ENCODE measurements at places on chromosomes 7 and 10. TPM values are rescaled to one million over a fixed set of nuclear protein-coding genes. Genes with fewer than 3 reads are reported as not detected.
A peak's percentile ranks its signal among the peaks of the same experiment; 100 is the strongest.

The TAS2R41 gene
- polyA plus RNA-seq = not detected

DNA sequence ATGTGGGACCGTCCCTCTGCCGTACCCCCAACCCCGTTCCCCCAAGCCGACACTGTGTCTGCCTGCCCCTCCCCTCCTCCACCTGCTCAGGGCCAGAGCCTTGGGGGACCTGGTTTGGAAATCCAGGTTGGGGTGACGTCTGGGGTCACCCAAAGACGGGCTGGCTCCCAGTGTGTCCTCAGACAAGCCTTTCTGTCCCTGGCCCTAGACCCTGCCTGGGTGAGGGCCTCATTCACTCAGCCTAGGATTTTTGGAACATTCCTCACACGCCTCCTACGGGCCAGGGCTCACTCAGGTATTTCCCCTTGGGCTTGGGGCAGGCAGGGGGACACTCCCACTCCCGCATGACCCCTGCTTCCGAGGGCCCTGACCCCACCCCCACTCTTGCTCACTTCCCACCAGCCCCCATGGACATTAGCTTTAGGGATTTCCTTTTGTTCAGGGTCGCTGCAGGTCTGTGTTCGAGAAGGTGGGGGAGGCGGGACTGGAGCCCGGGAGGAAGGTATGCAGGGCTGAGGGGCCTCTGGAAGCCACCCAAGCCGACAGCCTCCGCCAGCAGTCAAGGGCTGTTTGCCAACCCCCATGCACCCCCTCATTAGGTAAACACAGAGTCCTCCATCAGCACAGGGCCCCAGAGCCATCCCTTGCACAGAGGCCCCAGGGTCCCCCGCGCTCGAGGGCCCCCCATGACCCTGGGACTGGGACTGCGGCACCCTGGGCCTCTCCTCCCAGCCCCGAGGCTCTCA, 35.1 kb downstream of the PDGFA start:
- peak; percentile 51 for DNase-seq

The CPA1 gene
- 1.2 TPM for polyA plus RNA-seq

DNA sequence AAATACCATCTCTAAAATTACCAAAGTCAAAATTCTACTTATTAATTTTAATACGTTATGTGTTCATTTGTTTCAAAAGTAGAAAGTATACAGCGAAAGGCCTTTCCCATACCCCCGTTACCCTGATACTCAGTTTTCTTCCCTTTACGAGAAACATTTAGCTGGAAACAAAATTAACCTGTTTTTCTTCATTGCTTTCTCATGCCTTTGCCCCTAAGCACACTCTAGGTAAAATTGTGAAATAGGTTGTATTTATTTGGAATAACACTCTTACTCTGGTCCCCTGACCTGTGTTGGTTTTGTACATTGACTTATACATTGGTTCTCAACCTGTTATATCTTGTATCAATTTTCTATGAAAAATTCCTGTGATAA, 47.1 kb downstream of the GLCCI1 start:
- no peak for DNase-seq

DNA sequence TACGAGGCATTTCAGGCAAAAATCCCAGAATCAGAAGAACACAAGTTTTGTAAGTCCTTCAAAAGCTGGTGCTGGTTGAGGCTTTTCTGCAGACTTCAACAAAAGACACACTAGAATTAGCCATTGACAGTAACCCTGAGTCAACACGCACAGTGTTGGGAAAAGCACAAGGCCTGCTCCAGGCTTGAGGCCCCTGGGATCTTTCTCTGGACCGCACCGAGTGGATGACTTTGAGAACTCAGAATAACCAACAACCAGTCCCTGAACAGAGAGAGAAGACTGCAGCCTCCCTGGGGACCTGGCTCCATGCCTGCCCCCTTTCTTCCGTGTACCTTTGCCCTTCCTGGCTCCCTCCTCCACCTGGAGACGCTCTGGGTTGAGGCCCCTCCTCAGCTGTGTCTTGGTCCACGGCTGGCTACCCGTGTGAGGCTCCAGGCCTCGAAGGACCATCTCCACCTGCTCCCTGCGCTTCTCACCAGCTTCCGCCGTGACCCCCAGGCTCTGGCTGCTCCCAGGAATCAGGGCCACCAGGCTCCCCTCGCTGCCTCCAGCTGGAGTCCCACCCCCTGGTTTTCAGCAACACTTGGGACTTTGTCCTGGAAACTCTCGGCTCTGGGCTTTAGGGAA, 28.4 kb downstream of the DIP2C start:
- DNase-seq = peak; percentile 68

DNA sequence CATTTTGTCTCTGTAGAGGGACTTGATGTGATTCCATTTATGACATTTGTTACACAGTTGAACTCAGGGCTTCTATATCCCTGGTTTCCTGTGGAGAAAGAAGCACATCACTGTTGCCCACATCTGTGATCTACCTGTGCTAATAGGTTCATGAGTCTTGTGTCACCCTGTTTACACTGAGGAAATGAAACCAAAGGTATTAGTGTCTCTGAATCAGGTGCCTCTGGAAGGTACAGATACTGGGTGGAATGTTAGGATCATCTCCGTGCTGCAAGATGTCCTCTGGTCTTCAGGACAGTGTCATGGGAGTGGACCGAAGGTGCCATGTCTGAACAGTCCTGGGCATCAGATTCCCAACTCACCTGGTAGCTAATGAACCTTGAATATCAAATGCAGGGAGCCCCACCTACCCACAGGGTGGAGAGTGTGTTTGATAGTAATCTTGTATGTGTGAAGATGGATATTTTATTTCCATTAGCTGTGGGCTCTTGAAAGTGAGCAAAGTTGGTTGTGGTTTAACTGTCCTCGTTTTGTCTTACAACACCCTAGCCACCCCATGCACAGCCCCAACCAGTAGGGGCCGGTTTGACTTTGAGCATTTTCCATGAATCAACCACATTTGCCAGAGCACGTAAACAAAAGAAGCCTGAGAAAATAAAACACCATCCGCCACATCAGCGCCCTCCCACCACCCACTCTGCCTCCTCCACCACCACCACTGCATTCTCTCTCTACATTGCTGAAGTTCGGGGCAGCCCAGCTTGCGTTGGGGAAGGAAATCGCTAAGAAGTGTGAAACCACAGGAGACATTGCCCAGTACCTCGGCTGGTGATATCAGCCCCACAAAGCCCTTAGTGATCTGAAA, 40.7 kb downstream of the TARP start:
- DNase-seq = no peak

Measured in sigmoid colon (tissue), 7 donors.